ENCODE measurements at places on chromosomes 5 and 9.

DNA sequence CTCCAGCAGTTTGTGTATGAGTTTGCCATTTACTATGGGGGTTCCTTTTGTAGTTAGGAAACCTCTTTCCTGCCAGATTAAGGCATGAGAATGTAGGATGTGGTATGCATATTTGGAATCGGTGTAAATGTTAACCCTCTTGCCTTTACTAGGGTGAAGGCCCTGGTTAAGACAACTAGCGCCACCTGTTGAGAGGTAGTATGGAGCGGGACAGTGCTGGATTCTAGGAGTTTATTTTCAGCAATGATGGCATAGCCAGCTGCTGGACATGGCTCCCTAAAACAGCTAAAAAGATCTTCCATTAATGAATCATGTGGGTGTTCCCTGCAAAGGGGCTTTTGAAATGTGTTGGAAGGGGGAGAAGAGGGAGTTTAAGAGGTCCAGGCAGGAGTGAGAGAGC, 30.7 kb upstream of the GPX3 start:
- peak; percentile 9 for DNase-seq

DNA sequence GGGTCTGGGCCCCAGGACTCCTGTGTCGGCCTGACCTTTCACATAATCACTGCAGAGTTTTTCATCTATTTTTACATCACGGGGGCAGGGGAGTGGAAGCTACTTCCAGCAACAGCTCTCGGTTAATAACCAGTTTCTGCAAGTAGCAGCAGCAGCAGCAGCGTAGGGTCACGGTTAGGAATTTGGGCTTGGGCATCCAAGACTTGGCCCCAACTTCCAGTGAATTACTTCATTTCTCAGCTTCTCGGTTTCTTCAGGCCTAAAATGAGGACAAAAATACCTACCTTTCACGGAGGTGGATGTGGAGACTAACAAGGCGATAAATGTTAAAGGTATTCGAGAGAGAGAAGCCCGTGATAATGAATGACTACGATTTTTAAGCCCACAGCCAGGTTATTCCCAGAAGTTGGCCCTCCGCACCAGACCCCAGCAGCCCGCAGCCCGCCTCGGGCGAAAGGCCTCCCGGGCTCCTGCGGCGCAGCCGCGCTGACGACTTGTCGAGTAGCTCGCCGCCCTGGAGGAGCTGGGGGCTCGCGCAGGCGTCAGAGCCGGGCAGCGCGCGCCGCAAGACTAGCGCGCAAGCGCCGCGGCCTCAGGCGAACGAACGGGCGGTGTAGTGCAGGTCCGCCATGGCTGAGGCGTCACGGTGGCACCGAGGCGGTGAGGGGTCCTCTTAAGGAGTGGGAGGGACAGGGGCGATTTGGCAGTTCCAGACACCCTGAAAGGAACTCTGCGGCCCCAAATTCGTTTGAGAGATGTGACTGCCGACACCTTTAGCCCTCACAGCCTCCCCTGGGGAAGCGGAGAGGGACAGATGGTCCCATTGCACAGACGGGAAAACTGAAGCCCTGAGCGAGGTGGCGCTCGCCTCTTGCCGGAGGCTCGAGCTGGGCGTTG, at the start of gene PKD2L2:
Gene PKD2L2, plus strand, starts transcription at position 595 of the 897 bp plus-strand sequence. Its CDS starts 35 bp downstream, at position 630.
- DNase-seq = peak; percentile 88

DNA sequence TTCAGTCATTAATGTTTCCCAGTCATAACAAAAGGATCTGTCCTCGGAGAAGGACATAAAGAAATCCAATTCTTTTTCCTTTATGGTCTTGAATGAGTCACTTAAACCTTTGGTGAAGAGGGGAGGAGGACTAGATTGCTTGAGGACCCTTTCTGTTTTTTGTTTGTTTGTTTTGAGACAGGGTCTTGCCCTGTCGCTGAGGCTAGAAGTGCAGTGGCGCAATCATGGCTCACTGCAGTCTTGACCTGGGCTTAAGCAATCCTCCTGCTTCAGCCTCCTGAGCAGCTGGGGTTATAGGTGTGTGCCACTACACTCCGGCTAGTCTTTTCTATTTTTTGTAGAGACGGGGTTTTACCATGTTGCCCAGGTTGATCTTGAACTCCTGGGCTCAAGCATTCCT, 12.3 kb downstream of the TIGD6 start:
- no peak for DNase-seq

DNA sequence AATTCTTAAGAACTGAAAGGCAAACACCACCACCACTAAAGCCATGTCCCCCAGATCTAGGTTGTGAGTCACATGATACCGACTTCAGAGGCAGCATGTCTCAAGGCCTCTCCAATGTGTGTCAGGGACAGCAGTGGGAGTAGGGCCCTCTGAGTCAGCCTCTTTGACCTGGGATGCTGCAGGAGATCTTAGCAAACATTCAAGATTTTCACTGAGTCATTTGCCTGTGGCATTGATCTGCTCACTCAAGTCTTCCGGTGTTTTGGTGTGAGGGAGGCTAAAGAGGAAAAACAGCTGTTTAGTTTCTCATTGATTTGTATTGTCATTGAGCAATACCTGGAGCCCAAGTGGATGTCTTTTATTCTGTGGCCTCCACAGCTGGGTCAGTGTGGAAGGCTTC, 36.1 kb downstream of the TMC1 start:
- DNase-seq = peak; percentile 68
